ELR (cell line): ENCODE measurements at places on chromosomes 2 and 18.

GRCh38 chr2:133270550-133270949, 297.7 kb downstream of the NCKAP5 start:
- no peak for DNase-seq

- DNase-seq: no peak
Measured at GRCh38 chr2:240615396-240615795, 9.9 kb upstream of the GPR35 start.

DNA sequence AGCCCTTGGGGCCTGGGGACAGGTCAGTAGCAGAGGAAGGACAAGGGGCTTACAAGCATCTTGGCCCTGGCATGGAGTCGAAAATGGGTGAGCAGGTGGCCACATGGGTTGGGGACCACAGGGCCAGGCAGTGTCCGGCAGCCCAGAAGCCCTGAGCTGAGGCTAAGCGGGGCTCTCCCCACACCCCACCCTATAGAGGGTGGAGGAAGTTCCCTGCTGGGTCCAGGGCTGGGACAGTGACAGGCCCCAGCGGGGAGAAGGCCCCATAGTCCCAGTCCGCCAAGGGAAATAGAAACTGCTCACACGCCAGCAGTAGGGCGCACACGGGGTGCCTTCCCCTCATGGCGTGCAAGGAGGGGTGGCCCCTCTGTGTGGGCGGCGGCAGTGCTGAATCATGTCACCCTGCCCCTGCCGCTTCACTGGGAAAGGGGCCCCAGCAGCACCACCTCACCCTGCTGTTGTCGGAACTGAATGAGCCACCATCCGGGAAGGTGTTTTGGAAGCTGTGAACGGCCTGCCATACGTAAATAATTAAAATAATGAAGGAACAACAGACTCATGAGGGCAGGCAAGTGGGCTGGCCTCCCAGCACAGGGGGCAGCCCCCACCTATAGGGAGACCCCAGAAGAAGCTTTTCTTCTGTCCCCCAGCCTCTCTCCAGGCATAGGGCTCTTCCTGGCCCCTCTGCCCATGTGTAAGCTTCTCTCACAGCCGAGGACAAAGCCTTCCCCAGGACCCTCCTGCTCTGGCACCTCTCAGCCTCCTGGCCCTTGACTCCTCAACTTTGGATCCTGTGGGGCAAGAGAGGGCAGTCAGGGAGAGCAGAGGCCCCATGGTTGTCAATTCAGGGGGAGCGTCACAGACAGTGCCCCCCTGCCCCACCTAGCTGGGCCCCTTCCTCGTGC, 12.7 kb upstream of the DUSP2 start:
- no peak for DNase-seq

GRCh38 chr18:4125627-4126230, 329.4 kb downstream of the DLGAP1 start:
- no peak for DNase-seq

GRCh38 chr18:23503963-23504344, 643 bp downstream of the RMC1 start:
- peak; percentile 40 for DNase-seq

GRCh38 chr2:226855787-226856186, 19.9 kb downstream of the RHBDD1 start:
- DNase-seq: no peak

DNA sequence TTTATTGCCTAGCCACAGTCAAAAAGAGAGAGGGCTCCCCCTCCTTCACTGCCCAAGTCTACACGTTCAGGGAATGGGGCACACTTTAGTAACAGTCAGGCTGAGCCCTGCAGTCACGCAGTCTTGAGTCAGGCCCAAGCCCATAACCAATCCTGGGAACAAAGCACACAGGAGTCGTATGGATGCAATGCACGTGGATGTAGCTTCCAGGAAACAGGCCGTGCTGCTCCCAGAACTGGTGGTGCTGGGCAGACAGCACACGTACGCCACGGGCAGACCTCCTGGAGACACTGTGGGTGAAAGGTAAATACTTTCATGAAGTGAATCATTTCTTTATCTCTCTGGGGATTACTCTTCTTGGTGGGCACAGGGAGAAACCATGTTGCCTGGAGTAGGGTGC, 30.0 kb upstream of the MBP start:
- no peak for DNase-seq

- DNase-seq: peak; percentile 79
Measured at GRCh38 chr2:215692387-215693079, 256.7 kb upstream of the FN1 start.

DNA sequence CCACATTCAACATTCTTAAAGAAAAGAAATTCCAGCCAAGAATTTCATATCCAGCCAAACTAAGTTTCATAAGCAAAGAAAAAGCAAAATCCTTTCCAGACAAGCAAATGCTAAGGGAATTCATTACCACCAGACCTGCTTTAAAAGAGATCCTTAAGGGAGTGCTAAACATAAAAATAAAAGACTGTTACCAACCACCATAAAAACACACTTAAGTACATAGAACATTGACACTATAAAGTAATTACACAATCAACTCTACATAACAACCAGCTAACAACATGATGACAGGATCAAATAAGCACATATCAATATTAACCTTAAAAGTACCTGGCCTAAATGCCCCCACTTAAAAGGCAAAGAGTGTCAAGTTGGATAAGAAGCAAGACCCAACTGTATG, 153.5 kb downstream of the FTCDNL1 start:
- no peak for DNase-seq

DNA sequence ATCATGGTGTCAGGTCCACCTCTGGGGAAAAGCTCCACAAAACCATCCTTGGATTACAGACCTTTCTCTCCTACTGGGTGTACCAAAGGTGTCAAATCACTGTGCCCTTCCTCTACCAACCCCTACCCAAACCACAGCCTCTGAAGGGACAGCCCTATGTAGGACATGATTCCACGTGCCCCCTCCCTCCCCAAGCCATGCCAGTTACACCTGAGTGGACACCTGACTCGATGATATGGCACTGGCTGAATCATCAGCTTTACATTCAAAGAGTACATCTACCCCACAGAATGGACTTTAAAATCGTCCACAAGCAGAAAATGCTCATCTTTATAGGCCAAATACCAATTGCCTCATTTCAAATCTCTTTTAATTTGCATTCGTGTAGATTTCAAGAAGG, 26.0 kb downstream of the TRABD2A start:
- DNase-seq: no peak

DNA sequence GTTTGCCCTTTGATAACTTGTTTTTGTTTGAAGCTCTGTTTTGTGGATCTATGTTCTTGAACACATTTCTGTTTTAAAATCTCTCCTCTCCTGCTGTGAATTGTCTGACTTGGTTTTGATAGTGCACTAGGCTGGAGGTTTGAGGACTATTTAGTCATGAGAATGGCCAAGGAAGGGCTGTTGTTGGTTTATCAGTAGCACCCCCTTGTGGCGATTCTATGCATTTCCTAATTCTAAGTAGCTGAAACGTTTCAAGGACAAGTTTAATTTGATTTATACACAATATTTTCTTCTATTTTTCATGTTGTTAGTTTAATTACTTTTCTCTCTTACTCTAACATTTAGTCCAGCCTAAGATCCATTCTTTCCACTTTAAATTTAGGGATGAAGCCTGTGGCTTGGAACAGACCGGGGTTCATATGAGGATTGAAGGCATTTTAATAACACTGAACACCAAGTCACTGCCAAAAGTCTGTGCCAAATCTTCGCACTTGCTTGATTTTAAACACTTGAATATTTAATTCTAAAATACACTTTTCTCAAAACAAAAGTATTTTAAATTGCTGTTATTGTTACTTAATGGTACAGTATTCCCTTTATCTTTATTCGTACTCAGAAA, 166.0 kb downstream of the SOCS6 start:
- peak; percentile 81 for DNase-seq

DNA sequence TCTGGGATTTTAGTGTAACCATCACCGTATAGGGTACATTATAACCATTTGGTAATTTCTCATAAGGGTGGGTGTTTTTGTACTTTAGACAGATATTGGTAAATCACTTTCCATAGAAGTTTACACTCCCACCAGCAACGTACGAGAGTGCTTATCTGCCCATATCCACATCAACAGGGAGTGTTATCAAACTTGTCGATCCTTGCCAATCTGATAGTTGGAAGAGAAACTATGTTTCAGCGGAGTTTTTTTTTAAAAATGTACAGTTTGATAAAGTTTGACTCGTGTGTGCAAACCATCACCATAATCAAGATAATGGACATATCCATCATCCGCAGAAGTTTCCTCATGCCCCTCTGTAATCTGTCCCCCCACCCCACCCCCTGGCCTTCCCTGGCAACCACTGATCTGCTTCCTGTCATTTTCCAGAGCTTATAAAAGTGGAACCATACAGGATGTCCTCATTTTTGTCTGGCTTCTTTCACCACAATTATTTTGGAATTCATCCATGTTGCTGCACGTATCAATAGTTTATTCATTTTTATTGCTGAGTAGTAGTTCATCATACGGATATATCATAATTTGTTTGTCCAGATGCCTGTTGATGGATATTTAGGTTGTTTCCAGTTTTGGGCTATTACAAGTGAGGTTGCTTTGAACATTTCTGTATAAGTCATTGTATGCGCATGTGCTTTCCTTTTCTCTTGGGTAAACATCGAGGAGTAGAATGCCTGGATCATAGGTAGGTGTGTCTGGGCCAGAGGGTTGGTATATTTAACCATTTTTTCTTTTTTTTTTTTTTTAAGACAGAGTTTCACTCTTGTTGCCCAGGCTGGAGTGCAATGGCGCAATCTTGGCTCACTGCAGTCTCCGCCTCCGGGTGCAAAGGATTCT, 18.6 kb downstream of the GLI2 start:
- no peak for DNase-seq
